IPS DF 6.9 (cell line): ENCODE measurements at places on chromosomes 2 and 18.

DNA sequence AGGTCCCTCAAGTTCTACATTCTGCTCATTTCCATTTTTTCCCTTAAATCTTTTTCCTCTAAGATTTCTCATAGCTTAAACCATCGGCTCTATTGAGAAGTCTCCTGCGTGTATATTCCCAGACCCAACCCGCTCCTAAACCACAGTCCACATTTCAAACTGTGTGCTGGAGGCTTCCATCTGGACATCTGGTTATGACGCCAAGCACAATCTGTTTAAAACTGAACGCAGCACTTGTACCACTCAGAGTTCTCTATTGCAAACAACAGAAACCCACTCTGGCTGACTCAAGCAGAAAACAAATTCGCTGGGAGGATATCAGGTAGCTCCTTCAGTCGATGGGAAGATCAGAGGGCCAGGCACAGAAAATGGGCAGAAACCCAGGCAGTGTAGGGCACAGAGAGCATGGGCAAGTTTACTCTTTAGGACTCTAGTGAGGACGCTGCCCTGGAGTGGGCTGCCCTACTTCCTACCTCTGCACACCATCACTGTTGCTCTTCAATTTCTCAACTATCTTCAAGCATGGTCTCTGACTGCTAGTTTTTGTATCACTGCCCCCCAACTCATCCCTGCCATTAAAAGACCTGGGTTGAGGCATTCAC is 5.6 kb upstream of the EML4 start:
- no peak for DNase-seq

GRCh38 chr2:18959952-18960717 is 370.8 kb upstream of the NT5C1B start:
- no peak for DNase-seq

- no peak for DNase-seq
Observed at GRCh38 chr2:37698931-37699481, 27.6 kb upstream of the CDC42EP3 start.

GRCh38 chr18:35157181-35157580 is 83.7 kb upstream of the ZNF397 start:
- DNase-seq = no peak

GRCh38 chr18:39776766-39777165 is 2178.3 kb upstream of the PIK3C3 start:
- DNase-seq = no peak

DNA sequence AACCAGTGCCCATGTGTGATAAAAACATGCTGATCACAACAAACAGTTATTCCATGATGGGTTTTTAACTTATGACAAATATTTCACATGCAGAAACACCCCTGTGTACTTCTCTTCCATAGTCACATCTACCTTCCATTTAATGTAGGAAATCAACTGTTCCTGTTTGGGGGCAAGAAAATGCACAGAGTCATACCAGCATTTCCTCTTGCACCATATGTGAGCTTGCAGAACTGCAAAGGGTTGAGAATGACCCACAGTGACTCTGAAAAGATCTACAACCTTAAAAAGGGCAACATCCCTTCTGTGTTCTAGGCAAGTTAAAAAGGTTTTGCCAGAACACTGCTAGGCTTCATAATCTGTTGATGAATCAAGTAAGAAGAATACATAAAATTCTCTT is 9.9 kb downstream of the BMP10 start:
- no peak for DNase-seq

GRCh38 chr18:49725809-49726674 is 87.3 kb downstream of the ACAA2 start:
- peak; percentile 63 for DNase-seq

- no peak for DNase-seq
Observed at GRCh38 chr18:72935744-72936143, 68.0 kb upstream of the NETO1 start.

GRCh38 chr2:4340536-4340935 is 637.2 kb downstream of the DCDC2C start:
- DNase-seq = no peak

GRCh38 chr2:74548900-74549826 is 4.6 kb downstream of the LOXL3 start:
- no peak for DNase-seq

GRCh38 chr18:41765460-41765859 is 189.6 kb upstream of the PIK3C3 start:
- DNase-seq = no peak

DNA sequence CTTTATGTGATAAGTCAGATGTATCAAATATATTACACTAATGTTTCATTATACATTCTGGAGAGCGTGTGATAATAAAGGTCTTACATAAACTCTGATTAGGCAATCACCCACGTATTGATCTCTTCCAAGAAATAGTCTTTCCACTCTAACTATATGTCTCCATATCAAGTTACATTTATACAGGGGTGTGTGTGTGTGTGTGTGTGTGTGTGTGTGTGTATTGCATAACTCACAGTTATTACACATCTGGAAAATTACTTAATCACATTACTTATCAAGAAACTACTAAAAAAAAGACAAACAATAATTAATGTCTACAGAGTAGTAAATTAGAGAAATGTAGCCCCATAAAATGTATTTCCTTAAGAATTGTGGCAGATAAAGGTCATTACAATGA is 339.8 kb downstream of the CDH19 start:
- no peak for DNase-seq

- DNase-seq = no peak
Observed at GRCh38 chr2:19947184-19947940, 42.5 kb downstream of the WDR35 start.

DNA sequence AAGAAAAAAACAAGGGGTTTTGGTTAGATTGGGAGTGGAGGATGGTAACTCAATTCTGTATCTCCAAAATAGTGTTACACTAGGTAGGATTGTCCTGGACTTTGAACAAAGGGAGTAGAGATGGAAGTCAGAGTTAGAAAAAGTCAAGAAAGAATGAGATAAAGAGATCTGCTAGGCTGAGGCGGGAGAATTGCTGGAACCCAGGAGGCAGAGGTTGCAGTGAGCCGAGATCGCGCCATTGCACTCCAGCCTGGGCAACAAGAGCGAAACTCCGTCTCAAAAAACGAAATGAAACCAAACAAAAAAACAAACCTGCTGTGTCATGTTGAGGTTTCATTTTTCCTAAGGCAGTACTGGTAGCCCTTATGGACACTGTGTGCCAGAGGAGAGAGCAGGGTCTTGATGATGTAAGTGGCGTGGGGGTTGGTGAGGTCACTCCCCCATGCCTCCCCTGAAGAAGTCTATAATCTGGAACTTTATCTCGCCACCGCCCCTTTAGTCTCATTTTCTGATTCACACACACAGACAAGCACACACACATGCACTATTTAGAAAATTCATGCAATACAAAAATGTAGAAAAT is 10.5 kb downstream of the DRC1 start:
- no peak for DNase-seq

DNA sequence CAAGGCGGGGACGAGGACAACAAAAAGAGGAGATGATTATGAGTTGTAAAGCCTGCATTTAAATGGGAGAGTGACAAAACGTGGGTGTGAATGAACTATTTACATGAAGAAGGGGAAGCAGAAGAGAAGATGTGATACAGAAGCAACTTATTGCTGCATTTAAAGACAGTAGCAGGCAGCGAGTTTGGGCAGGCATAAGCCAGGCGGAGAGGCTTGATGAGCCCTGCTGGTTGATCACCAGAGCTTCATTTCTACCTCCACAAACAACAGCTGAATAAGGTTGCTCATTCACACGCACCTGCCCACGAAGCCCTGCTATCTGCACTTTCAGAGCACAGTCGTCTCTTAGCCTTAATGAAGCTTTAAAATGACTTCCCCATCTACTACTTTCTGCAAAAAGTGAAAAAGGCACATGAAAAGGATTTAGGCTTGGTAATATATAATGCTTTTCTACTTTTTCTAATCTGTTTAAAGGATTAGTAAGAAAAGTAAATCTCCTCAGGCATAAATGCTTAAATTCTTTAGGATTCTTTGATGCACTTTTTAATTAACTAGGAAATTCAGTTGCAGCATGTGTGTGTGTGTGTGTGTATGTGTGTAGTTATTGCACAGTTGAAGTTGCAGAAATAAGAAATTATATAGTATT is 3.1 kb downstream of the SLC38A11 start:
- no peak for DNase-seq

DNA sequence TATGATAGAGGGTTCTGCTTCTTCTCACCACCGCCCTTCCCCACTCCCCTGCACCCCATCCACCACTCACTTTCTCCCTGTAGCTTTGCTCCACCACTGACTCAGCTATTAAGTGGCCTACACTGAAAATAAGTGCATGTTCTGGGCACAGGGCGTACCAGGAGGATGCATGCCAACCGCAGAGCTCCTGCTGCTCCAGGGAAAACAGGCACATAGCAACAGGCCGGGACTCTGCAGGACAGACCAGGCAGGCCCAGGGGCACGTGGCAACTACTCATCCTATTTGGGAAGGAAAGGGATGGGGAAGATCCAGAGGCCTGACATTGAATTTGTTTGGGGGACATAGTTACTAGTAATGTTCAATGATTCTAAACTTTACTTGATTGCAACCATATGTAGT is 28.4 kb downstream of the ARL4C start:
- DNase-seq = no peak

DNA sequence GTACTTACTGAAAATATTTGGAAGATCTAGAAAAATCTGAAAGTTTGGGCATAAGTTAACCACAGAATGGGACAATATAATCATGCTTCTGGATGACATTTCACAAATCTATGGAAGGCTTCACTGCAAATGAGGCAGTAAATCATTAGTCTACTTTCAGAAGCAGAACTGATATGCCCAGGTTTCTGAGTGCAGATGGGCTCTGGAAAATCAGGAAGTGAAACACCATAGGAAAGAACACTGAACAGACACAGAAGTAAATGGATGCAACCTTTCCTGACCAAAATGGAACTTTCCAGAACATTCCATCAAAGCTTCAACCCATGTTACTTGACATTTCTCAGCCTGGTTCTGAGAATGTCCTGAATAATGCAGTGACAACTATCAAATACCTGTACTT is 55.1 kb downstream of the KCNG3 start:
- no peak for DNase-seq

- no peak for DNase-seq
Observed at GRCh38 chr18:74242438-74243096, 49.2 kb downstream of the CYB5A start.

- no peak for DNase-seq
Observed at GRCh38 chr2:79621252-79621651, 108.4 kb downstream of the CTNNA2 start.

DNA sequence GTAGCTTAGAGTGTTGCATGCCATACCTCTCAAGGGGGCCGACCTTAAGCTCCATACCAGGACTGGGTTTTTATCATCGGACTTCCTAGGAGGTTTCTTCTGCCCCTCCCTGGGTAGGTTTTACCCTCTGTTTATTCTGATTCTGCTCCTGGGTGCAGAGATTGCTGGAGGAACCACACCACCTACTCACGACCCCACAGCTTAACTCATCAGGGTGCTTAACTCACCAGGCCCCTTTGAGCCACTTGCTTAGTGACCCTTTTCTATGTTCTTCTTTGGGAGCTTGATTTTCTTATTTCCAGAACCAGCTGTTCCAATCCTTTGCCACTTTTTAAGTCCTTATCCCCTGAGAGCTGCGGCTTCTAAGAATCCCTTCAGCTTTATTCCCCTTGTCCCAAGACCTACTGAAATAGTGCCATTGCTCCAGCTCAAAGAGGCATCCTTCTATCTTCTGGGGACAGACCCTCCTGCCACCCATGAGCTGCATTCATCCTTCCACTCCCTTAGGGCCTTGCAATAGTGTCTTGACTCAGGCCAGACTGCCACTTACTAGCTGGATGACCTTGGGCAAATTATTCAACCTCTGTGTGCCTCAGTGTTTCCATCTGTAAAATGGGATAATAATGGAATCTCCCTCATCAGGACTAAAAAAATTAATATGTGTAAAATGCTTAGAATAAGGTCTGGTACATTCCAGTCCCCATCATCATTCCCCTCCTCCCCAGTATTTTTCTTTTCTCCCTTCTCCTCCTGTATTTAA is 5.8 kb downstream of the OXER1 start:
- DNase-seq = no peak

- no peak for DNase-seq
Observed at GRCh38 chr2:95034221-95034620, 8.7 kb downstream of the MAL start.

DNA sequence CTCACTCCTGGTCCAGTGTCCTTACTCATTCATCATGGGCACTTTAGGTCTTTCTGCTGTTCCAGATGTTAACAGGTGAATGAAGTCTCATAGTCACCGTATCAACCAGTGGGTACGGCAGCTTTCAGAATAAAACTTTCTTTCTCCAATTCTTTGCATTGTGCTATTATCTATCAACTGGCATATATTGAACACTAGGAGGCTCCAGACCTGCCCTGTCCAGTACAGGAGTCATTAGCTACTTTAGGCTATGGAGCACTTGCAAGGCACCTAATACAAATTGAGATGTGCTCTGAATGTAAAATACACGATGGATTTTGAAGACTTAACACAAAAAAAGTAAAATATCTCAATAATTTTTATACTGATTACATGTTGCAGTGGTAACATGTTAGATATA is 43.2 kb upstream of the NEB start:
- DNase-seq = no peak

DNA sequence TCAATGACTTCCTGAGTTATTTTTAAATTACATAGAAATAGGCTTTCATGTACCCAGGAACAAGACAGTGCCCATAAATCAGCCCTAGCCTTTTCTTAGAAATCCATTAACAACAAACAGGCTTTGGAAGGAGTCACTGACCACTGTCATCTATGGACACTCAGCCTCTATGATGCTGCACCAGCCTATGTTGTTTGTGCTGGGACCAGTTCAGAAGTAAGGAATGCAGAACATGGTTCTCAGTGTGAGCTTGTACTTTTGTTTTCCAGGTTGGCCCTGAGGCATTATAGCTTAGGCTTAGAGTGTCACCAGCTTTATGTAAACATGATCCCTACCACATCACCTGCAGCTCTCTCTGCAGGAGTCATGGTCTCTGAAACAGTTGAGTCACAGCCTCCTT is 335.7 kb upstream of the CDH7 start:
- no peak for DNase-seq

GRCh38 chr2:217799563-217800432 is 203.0 kb downstream of the TNS1 start:
- no peak for DNase-seq

DNA sequence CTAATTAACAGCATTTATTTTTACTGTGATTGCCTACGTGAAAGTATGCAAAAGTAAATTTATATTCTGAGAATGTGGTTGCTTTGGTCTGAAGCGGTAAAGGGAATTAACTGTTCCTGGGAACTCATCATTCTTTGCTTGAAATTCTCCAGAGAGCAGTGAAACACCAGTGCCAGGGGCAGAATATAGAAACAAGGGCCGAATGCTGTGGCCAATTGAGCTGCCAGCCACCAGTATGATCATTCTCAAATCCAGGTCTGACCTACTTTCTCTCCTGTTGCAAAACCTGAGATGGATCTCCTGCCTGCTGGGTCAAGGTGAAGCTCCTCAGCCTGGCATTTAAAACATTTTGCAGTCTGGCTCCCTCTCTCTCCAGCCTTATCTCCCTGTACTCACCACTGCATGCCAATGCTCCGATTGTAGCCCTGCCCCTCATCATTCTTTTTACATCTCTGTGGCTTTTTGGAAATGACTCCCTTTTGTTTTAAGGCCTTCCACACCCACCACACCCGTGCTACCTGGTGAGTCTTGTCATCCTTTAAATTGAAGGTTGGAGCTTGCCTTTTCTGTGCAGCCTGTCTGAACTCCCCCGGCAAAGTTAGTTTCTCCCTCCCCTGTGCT is 94.5 kb upstream of the TMEM178A start:
- DNase-seq = no peak
